ENCODE measurements at places on chromosomes 7 and 10.

- no peak for DNase-seq
Observed at GRCh38 chr7:51045319-51046102, 262.8 kb upstream of the GRB10 start.

GRCh38 chr7:49400891-49401550, 372.4 kb upstream of the VWC2 start:
- DNase-seq = no peak

DNA sequence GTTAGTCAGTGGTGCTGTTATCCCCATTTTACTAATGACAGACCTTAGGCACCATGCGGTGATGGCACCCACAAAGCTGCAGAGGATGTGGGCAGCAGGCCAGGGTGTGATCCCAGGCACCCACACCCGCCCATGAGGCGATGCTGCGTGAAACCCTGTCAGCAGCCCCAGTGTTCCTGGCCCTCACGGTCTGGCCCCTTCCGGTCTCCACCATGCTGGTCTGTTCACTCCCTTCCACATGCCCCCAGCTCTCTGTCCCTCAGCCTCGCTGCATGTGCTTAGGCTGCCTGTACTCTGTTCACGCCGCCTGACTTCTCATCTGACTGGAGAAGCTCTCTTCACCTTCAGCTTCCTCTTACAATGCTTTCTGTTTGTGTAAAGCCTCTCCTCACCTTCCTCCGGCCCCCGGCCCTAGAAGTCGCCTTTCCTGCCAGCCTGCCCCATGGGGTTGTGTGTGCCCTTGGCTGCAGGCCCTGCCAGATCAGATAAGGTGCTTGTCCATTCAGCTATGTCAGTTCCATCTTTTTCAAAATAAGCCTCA, 17.6 kb upstream of the ORAI2 start:
- no peak for DNase-seq

- no peak for DNase-seq
Observed at GRCh38 chr7:104779888-104780287, 234.1 kb upstream of the KMT2E start.

DNA sequence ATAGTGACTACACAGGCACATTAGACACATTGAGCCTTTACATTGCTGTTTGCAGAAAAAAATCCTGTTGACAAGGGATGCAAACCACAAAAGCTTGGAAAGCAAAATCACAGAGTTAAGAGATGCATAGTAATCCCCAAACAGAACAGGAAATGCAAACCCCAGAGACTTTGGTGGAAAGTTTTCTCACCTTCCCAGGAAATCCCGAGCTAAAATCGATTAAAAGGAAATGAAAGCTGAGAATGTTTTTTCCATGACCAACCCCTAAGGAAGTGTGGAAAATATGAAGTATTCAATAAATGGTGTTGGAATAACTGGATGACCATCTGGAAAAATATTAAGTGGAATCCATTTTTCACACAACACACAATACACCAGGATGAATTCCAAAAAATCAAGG, 598.7 kb downstream of the GRID1 start:
- no peak for DNase-seq

- no peak for DNase-seq
Observed at GRCh38 chr7:133754708-133755107, 372.4 kb upstream of the LRGUK start.
